ENCODE measurements at places on chromosomes 3 and 15. TPM values are rescaled to one million over a fixed set of nuclear protein-coding genes. Genes with fewer than 3 reads are reported as not detected.

Gene TNNC1
- 32.1 TPM for total RNA-seq

Gene ABTB1
- total RNA-seq = 1.3 TPM

Gene INKA1
- 1.3 TPM for total RNA-seq

Gene ITIH1
- not detected for total RNA-seq

Gene EPHA6
- not detected for total RNA-seq

Gene TNFSF10
- not detected for total RNA-seq

Gene EPHB3
- total RNA-seq = 2.9 TPM

Gene C3orf22
- not detected for total RNA-seq

Gene KNG1
- total RNA-seq = not detected

Gene COL6A5
- total RNA-seq = not detected

Gene SLC51A
- not detected for total RNA-seq

Gene CCDC39
- not detected for total RNA-seq

Gene TM6SF1
- total RNA-seq = 0.38 TPM

Gene FRMD5
- 10.5 TPM for total RNA-seq

Gene IQCF5
- not detected for total RNA-seq

Gene PROK2
- total RNA-seq = not detected

Gene GPR160
- not detected for total RNA-seq

Gene SETD5
- total RNA-seq = 49.3 TPM

Gene STRIT1
- total RNA-seq = not detected

Gene SEMA5B
- not detected for total RNA-seq

Gene FHIT
- not detected for total RNA-seq

Gene GUCA1C
- not detected for total RNA-seq

Gene KLHL24
- 14.9 TPM for total RNA-seq

Gene ADPRH
- 1.3 TPM for total RNA-seq

Gene SQOR
- 4.7 TPM for total RNA-seq

Gene AP3B2
- 0.11 TPM for total RNA-seq

Gene GP5
- total RNA-seq = not detected

Gene SNTN
- total RNA-seq = not detected

Gene CLDN18
- not detected for total RNA-seq

Gene CCDC174
- 16.9 TPM for total RNA-seq

Gene DUSP7
- total RNA-seq = 7.9 TPM

Gene TGM5
- total RNA-seq = 0.24 TPM

Gene CPEB1
- 0.37 TPM for total RNA-seq

Gene GNAI2
- 214 TPM for total RNA-seq

Gene CPNE9
- not detected for total RNA-seq

Gene CEP19
- total RNA-seq = 2.5 TPM

Gene ROBO2
- total RNA-seq = not detected

Gene NTRK3
- total RNA-seq = 0.09 TPM

Gene C3orf70
- total RNA-seq = 0.08 TPM

Gene TIMP4
- total RNA-seq = 0.08 TPM

Gene RLBP1
- 0.16 TPM for total RNA-seq

Gene BFSP2
- total RNA-seq = not detected

Gene TMEM115
- total RNA-seq = 40.6 TPM

Gene THSD4
- 14.6 TPM for total RNA-seq

Gene RETNLB
- total RNA-seq = not detected

Gene COL7A1
- 86.6 TPM for total RNA-seq

Gene CADPS
- total RNA-seq = not detected

Gene FAIM
- total RNA-seq = 12.7 TPM

Gene CIP2A
- total RNA-seq = 57.0 TPM

Gene TBCCD1
- 12.2 TPM for total RNA-seq

Gene ARPP21
- not detected for total RNA-seq

Gene ASB14
- not detected for total RNA-seq

Gene MAGI1
- 4.6 TPM for total RNA-seq

Data from SJSA1 (cell line).